Gastroesophageal sphincter (tissue), 4 donors: ENCODE measurements at places on chromosomes 5 and 9. TPM values are rescaled to one million over a fixed set of nuclear protein-coding genes. Genes with fewer than 3 reads are reported as not detected.

The ADAM19 gene
- total RNA-seq, result 38.5 TPM

The CSF2 gene
- total RNA-seq, result not detected

The OGN gene
- total RNA-seq, result 28.0 TPM

The IL3 gene
- not detected for total RNA-seq

DNA sequence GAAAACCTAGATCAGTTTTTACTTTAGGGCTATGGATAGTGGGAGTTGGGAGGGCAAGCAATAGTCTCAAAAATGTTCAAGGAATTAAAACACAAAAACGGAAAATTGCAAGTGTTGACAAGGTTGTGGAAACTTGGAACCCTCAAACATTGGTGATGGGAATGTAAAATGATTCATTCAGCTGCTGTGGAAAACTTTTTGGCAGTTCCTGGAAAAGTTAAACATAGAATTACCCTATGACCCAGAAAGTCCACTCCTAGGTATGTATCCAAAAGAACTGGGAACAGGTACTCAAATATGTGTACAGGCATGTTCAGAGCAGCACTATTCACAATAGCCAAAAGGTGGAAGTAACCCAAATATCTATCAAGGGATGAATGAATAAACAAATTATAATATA, 1.2 kb upstream of the MSANTD3 start:
- H3K27me3 ChIP-seq, result peaks cover 13% of the 10 kb centered on the region
- H3K27ac ChIP-seq, result peak overlapping the region; percentile 98

DNA sequence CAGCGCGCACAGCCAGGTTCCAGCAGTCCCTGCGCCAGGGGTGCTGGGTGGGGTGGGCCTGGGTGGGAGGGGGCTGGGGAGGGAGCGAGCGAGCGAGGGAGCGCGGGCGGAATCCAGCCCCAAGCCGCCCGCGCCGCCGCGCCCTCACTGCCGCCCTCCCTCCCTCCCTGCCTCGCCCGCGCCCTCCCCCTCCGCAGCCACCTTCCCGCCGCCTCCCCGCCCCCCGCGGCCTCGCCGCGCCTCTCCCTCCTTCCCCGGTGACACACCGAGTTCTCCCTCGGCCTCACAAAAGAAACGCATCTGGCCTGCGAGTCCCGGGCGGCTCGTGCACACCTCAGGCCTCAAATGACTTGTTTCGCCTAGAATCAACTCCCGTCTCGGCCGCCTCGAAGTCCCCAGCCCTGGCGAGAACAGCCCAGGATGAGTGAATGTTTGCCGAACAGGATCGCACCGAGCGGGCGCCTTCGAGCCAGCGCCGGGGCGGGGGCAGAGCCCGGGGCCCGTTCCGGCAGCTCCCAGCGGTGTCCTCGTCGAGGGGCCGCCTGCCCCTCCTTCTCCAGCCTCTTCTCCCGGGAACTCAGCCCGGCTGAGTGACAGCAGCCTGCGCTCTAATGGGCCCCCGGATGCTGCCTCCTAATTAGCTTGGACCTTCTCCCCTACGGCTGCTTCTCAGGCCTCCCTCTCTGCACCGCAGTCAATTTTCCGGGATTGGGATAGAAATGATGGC, 371 bp upstream of the PITX1 start:
- peak overlapping the region; percentile 72 for H3K4me3 ChIP-seq
- peaks cover 100% of the 10 kb centered on the region for H3K27me3 ChIP-seq
- peak; percentile 75 for ATAC-seq

DNA sequence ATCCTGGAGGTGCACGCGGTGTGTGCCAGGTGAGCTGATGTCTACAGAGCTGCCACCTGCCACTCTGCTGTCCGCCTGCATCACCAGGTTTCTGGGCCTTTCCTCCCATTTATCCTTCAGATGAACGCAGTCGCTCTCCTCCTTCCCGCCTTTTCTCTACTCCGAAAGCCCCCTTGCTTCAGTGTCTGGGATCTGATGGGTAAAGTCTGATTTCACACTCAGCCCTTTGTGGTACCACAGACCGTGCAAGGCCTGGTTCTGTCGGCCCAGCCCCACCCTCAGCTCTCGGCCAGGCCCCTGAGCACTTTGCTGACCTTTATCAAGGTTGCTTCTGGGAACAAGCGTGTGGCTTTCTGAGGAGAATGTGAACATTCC, 32.5 kb downstream of the GLT6D1 start:
- peaks cover 62% of the 10 kb centered on the region for H3K27me3 ChIP-seq
- H3K36me3 ChIP-seq, result no peaks in the 10 kb centered on the region
- no peak for ATAC-seq
- no peak overlapping the region for H3K4me3 ChIP-seq

- ATAC-seq, result no peak
- H3K27ac ChIP-seq, result no peak overlapping the region
- H3K27me3 ChIP-seq, result no peaks in the 10 kb centered on the region
- H3K4me1 ChIP-seq, result peaks cover 4% of the 10 kb centered on the region
Observed at GRCh38 chr5:6749026-6749716, 35.9 kb downstream of the TENT4A start.

DNA sequence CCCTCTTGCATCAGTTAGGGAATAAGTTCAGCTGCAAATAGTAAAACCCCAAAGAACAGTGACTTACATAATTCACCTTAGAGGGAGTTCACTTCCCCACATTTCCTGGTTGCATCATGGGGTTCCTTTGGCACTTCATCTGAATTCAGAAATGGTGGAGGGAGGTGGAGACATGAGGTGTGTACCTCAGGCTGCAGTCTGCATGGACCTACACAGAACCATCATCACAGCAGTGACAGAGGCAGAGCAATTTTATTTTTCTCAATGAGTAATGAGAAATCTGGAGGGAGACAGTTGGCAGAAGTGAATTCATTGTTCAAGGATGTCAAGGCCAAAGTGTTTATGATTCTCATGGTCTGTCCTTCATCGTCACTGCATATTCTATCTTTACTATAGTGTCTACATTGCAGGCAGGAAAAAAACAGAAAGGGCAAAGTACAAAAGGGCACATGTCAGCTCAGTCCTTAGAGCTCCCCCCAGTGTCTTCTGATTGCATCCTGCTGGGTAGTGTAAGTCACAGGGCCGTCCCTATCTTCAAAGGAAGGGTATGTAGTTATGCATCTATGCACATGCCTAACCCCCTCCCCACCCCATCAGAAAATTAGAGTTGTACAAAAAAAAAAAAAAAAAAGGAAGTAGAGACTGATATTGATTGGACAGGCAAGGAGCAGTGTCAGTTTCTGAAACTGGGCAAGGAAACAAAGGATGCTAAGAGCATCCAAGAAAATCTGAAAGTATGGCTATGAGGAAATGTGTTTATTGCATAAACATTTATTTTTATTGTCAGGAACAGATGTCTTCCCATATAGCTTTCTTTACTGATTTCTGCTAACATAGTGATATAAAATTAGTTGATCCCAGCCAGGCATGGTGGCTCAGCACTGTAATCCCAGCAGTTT, 132.7 kb upstream of the APC start:
- no peaks in the 10 kb centered on the region for H3K27me3 ChIP-seq
- ATAC-seq, result no peak
- no peak overlapping the region for H3K27ac ChIP-seq
- H3K4me3 ChIP-seq, result no peak overlapping the region

- no peaks in the 10 kb centered on the region for H3K27me3 ChIP-seq
- H3K36me3 ChIP-seq, result no peaks in the 10 kb centered on the region
- no peak overlapping the region for H3K4me3 ChIP-seq
- no peaks in the 10 kb centered on the region for H3K4me1 ChIP-seq
- no peak overlapping the region for H3K27ac ChIP-seq
Observed at GRCh38 chr5:101915554-101915953, 380.5 kb downstream of the SLCO4C1 start.

DNA sequence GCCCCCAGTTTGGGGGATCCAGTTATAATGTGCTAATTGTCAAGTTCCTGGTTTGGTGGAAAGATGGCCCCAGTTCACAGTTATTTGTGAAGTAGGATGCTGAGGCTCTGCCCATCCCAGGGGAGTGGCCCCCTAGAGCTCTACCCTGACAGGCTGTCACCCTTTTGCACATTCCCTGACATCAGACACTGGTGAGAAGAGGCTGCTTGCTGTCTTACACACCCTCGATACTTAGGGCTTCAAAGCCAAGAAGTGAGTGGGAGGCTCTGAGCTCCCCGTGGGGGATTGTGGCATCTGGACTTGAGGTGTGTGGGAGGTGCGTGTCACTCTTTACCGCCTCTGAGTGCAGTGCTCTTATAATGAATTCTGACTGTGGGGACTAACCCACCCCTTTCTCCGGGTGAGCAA, 168.5 kb downstream of the DOCK2 start:
- H3K36me3 ChIP-seq, result no peaks in the 10 kb centered on the region
- H3K27ac ChIP-seq, result no peak overlapping the region
- no peak overlapping the region for H3K4me3 ChIP-seq
- H3K4me1 ChIP-seq, result no peaks in the 10 kb centered on the region
- ATAC-seq, result no peak

DNA sequence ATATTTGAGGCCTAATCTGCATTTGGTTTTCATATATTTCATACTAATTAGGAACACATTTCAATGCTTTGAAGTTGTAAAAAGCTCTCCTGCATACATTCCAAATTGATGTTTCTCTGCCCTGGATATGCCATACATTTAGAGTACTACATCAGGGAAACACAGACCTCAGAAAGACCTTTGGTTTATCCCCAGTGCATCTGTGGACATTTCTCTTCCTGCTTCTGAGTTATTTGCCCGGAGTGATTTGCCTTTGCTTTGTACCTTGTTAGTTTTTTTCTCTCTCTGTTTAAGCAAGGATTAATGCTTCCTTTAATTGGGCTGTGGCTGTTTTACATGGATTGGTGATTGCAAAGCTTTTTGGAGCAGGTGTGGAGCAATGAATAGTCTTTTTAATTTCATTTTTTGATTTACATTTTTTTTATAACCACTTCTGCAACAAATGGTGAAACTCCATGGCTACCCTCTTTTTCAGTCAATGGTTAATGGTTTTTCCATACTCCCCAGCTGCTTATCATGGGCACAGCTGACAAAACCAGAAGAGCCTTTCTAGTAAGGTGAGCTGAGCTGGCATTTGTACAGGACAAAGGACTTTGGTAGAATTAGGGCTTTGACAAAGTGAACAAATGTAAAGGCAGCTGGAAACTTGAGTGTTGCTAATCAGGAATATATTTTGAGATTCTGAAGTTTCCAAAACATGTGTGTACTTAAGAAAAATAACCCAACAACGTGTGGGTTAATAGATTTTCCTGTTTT, 54.2 kb downstream of the ZSWIM6 start:
- no peak for ATAC-seq
- no peaks in the 10 kb centered on the region for H3K27me3 ChIP-seq
- H3K36me3 ChIP-seq, result peaks cover 5% of the 10 kb centered on the region
- H3K27ac ChIP-seq, result no peak overlapping the region

GRCh38 chr5:97670447-97670846, 487.4 kb upstream of the RIOK2 start:
- H3K27me3 ChIP-seq, result no peaks in the 10 kb centered on the region
- H3K4me1 ChIP-seq, result no peaks in the 10 kb centered on the region
- no peak for ATAC-seq
- no peak overlapping the region for H3K27ac ChIP-seq

DNA sequence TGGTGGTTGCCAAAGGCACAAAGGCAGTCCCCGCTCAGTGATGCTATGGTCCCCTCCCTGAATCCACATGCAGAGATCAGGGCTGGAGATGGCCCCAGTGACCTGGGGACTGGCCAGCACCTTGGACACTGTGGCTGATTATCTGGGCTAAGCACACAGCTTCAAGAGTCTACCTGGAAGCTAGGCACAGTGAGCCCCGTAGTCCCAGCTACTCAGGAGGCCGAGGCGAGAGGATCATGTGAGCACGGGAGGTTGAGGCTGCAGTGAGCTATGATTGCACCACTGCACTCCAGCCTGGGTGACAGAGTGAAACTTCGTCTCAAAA, 8.3 kb upstream of the SCGB3A1 start:
- ATAC-seq, result no peak
- no peak overlapping the region for H3K27ac ChIP-seq
- no peaks in the 10 kb centered on the region for H3K4me1 ChIP-seq
- no peak overlapping the region for H3K4me3 ChIP-seq
- H3K36me3 ChIP-seq, result no peaks in the 10 kb centered on the region

DNA sequence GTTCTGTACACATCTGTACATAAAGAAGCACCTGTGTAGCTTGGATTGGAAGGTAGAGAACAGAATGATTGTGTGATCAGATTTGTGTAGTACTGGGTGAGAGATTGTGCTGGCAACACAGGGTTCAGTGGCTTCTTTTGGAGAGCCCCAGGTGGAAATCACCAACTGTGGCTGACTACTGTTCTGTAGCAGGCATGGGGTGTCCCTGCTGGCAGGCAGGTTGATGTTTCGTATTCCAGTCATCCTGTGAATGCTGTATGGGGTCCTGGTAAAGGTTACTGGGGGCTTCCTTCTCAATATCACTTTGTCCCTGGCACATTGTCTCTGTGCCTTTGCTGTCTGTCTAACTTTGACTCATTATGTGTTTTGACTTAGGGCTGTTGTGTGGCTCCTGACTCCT, 5.3 kb downstream of the ASPN start:
- peaks cover 11% of the 10 kb centered on the region for H3K4me1 ChIP-seq
- no peak overlapping the region for H3K4me3 ChIP-seq
- no peak overlapping the region for H3K27ac ChIP-seq
- no peaks in the 10 kb centered on the region for H3K27me3 ChIP-seq
- no peaks in the 10 kb centered on the region for H3K36me3 ChIP-seq
- ATAC-seq, result no peak

DNA sequence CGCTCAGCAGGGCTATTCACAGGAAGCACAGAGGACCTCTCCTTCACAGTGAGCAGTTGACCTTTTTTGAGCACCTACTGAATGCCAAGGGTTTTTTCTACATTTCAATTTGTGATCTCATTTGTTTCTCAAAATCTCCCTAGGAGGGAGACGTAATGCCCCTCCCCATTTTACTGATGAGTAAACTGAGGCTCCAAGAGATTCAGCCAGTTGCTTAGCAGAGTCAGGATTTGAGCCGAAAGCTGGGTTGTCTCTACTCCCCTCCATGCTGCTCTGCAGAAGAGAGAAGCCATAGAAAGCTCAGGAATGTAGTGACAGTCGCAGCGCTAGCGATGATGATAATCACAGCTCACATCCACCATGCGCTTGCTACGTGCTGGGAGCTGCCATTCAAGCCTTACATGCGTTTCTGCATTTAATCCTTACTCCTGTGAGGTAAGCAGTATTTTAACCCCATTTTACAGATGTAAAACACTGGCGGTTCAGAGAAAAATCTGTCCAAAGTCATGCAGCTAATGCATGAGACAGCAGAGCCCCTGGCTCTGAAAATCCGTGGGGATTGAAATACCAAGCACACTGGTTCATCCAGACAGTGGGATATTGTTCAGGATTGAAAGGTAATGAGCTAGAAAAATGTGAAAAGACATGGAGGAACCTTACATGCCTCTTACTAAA, 33.8 kb downstream of the ERGIC1 start:
- no peak for ATAC-seq
- H3K36me3 ChIP-seq, result no peaks in the 10 kb centered on the region
- no peak overlapping the region for H3K4me3 ChIP-seq
- no peaks in the 10 kb centered on the region for H3K27me3 ChIP-seq
- H3K4me1 ChIP-seq, result peaks cover 94% of the 10 kb centered on the region

- H3K27me3 ChIP-seq, result no peaks in the 10 kb centered on the region
- no peak for ATAC-seq
- H3K27ac ChIP-seq, result no peak overlapping the region
- H3K4me3 ChIP-seq, result no peak overlapping the region
Observed at GRCh38 chr5:139368613-139369012, 14.5 kb downstream of the SLC23A1 start.
